Panc1 (cell line): ENCODE measurements at places on chromosomes 4 and X. TPM values are rescaled to one million over a fixed set of nuclear protein-coding genes. Genes with fewer than 3 reads are reported as not detected.

DNA sequence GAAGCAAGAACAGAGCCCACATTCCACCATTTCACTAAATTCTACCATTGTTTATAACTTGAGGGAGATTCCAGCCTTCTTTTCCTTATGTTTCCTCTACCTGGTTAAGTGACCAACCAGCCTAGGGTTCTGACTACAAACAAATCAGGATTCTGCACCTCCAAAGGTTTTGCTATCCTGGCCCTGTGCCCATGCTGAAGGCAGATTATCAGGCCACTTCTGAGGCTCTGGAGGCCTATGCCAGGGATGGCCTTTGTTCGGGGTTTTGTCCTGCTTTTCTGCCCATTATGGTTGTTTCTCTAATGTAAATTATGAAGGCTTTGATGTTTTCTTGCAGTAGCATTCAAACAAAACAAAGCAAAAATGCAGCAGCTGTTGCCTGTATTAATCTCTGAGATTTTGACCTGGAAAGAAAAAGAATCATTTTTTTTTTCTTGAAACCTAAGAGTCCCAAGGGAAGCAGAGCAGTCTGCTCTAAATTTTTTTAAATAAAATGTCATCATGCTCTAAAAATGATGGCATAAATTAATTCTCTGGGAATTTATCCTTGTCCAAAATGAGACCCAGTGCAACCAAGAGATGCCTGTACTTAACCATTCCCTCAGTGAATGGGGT lies 55.6 kb downstream of the RNF150 start:
- DNase-seq, result no peak

- no peak for DNase-seq
Measured at GRCh38 chr4:86556791-86557415, 37.2 kb upstream of the PTPN13 start.

DNA sequence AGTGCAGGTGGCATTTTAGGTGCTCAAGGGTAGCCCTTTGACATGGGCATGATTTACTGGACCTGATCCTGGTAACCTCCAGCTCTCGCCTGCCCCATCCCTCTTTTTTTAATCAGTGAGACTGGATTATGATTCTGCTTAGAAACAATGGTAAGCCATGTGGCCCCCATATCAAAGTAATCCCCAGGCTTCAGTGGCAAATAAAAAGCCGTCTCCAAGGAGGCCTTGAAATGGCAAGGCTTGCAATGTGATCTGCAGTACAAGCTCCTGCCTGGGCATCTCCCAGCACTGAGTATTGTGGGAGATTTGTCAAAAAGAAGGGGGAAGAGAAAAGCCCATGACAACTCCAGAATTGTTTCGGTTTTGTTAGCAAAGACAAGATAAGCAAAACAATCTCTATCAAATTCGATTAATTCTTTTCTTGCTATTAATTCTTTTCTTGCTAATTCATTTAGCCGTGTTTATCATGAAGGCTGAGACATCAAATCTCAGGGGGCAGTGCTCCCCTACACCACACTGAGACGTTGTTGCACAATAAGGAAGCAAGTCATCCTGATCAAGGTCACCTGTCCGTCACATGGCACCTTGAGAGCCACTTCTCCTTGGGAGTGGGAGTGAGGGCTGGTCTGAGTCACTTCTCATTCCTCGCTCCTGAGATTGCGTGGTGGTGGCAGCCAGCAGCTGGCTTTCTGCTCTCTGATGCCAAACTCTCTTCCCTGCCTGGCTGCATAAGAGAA lies 312.7 kb upstream of the GATB start:
- no peak for DNase-seq

GRCh38 chr4:61440321-61440720 lies 240.2 kb downstream of the ADGRL3 start:
- DNase-seq, result no peak

- DNase-seq, result no peak
Measured at GRCh38 chrX:39813631-39814277, 284.0 kb downstream of the BCOR start.

DNA sequence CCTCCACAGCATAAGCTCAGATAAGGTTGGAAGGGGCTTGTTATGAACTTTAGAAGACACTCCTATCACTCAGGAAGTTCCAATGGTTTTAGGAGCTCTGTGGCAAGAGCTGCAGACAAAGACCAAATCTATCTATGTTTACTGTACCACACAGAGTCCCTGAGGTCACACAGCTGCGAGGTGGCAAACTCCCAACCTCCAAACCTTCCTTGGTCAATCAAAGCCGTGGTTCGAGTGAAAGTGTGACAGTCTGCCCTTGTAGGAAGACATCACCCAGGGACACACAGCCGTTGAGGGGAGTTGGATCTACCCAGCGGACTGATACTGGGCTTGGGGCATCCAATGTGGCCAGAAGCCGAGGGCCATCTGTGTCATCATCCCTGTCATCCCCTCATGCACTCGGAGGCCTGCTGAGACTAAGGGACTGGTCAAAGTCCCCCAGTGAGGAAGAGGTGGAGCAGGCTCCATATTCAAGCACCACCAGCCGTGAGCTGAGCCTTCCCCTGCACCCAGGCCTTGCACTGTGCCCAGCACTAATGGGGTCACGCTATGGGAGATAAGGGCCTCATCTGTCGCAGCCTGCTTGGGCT lies 26.8 kb downstream of the MAN2B2 start:
- DNase-seq, result no peak

DNA sequence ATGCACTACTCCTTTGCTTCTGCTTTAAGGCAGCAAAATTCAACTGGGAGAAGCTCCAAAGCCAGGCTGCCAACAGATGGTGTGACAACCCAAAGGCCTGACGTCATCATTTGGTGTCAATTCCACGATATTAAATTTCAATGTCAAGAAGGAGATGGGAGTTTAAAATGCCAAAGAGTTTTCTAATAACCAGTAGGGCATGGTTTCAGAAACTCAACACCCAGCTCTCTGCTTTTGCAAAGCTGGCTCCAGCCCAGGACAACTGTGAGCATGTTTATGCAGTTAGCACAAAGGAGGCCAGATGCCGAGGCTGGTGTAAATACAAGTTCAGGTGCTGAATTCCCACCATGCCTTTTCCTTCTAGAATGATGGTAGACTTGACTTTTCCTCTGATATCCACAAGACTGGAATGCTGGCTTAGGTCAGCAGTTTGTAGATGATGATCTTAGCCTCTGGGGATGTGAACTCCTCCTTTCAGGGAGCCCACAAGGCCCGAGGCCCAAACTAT lies 67.3 kb downstream of the AFAP1 start:
- no peak for DNase-seq

- DNase-seq, result no peak
Measured at GRCh38 chrX:153576961-153577360, 22.0 kb downstream of the CCNQ start.

DNA sequence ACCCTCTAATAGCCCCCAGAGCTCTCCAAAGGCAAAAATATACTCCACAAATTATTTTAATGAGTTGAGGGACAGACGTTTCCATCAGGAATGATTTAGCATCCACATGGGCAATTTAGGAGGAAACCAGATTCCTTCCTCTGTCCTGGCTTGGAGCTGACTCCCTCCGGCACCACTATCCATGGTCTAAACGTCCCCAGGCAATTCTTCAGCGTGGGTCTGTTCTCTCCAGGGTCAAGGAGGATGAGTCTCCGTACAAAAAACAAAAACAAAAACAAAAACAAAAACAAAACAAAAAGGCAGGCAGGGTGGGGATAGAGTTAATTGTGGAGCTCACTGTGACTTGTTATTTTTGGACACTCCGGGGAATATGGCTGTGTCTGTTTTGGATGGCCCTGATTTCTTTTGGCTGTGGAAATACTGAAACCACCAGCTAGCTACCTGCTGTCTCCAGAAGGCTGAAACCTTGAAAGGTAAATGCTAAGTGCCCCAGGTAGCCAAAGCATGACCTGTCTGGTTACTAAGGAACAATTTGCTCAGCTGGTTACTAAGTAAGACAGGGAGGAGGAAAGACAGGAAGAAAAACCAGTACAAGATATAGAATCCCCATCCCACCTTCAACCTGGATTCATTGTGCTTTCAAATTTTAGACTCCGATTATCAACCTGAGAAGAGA lies 419.1 kb upstream of the LCORL start:
- no peak for DNase-seq

DNA sequence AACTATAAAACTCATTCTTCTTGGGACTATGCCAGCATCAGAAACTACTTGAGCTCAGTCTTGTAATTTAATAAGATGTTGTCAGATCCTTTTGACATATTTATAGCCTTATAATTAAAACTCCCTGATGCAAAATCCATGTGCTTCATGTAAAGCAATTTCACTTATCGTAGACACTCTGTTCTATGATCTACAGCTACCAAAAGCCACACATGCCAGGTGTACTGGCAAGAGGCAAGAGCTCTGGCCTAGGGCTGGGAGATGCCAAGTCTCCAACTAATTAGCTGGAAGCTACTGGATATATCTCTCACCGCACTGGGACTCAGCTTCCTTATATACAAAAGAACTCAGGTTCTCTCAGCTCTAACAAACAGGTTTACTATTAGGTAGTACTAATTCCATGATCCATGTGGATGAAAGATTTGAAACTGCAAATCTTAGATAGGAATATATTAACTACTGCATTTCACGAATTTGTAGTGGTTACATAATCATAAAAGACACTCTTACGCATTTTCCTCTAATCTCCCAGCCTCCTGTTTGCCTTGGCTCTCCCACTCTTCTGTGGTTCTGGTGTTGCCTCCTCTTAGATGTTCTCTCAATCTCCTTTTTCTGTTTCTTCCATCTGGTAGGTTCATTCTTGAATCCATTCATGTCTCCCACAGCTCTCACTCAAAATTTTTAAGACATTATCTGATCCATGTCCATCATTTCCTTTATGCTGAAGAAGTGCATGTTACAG lies 103.0 kb downstream of the HHIP start:
- no peak for DNase-seq

- no peak for DNase-seq
Measured at GRCh38 chr4:172716291-172716690, 452.3 kb upstream of the GALNT7 start.

- no peak for DNase-seq
Measured at GRCh38 chr4:120865985-120866384, 56.5 kb downstream of the PRDM5 start.

GRCh38 chr4:27318740-27319139 lies 458.1 kb downstream of the STIM2 start:
- DNase-seq, result no peak

DNA sequence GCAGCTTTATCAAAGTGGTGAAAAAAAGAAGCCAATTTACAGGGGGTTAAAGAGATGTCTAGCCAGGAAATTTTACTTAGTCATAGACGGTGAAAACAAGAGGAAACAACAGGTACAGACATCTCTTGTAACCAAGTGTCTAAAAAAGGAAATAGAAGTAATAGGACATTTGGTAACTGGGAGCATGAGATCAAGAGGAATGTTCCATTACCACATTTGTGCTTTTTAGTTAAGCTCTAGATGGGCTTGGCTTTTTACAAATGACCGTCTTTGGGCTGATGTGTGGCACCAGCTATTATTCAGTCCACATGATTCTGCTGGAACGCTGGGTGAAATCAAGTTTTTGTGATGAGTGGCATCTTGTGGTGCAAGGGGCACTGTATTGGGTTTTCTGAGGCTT lies 179.5 kb downstream of the SMIM20 start:
- DNase-seq, result no peak

DNA sequence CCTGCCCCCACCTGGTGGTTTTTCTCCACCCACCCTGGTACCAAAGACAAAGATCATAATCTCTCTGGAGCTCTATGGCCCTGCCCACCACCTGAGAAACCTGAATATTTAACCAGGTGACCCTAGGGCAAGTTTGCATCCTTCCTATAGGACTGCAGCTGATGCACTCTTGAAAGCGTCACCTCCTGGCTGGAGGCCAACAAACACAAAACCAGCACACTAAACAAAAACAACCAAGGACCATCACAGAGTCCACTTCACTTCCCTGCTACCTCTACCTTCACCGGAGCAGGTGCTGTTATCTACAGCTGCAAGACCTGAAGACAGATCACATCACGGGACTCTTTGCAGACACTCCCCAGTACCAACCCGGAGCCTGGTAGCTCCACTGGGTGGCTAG lies 296.7 kb upstream of the FGF13 start:
- no peak for DNase-seq

DNA sequence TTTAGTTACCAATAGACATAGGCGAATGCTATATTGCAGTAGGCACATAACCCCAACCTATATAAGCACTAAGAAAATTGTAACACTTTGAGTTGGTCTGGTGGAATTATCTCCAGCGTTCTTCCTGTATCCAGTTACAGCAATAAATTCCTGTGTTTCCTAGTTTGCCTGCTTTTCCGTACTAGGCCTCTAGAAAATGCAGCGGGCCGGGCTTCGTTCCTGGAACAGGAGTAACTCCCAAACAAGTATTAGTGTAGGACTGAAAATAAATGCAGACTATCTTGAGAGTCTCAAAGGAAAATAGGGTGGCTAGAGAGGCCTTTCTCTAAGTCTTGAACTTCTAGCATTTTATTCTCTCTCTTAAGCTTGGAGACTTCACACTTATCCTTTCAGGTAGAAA lies 159.8 kb downstream of the OR13H1 start:
- no peak for DNase-seq

- DNase-seq, result no peak
Measured at GRCh38 chr4:13483136-13483767, 888 bp downstream of the RAB28 start.

DNA sequence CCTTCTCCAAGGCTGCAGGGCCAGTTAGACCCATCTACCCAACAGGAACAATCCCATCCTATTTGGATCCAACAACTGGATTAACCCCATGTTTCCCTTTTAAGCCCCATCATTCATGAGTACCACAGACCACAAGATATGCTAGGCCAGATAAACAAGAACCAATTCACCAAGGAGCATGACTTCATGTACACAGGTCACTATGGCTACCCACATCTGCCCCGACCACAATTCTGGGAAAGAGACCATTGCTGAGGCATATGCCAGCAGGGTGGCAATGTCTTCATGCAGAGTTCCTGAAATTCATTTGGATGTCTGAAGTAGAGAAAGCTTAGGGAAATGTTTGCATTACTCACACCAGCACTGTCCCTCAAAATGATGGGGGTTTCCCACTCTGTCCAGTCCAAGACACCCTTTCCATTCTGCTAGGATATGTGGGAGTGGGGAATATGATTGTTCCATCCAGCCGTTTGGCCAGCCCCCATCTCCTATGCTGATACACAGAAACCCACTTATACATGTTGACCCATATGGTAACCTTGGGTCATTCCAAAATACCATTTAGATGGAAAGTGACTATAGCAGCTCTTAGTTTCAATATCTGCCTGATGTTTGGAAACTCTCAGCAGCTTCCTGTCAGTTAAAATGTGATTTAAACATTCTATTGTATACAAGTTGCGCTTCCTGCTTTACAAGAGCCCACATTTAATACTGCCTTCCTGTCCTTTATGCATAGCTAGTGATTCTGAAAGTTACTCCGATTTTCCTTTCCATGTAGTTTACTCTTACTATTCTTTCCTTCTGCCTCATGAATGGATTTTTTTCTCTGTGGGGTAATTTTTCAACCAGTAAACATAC lies 129.0 kb downstream of the AMMECR1 start:
- DNase-seq, result no peak

- no peak for DNase-seq
Measured at GRCh38 chr4:158056689-158057245, 116.1 kb downstream of the GASK1B start.

OPHN1 gene
- total RNA-seq, result 8.8 TPM

SH2D1A gene
- 0.21 TPM for total RNA-seq

TMSB4X gene
- total RNA-seq, result 2,928 TPM

NLGN4X gene
- not detected for total RNA-seq

HAUS3 gene
- total RNA-seq, result 11.2 TPM

CXorf49 gene
- total RNA-seq, result not detected
